ENCODE measurements at places on chromosomes 7 and 10.

DNA sequence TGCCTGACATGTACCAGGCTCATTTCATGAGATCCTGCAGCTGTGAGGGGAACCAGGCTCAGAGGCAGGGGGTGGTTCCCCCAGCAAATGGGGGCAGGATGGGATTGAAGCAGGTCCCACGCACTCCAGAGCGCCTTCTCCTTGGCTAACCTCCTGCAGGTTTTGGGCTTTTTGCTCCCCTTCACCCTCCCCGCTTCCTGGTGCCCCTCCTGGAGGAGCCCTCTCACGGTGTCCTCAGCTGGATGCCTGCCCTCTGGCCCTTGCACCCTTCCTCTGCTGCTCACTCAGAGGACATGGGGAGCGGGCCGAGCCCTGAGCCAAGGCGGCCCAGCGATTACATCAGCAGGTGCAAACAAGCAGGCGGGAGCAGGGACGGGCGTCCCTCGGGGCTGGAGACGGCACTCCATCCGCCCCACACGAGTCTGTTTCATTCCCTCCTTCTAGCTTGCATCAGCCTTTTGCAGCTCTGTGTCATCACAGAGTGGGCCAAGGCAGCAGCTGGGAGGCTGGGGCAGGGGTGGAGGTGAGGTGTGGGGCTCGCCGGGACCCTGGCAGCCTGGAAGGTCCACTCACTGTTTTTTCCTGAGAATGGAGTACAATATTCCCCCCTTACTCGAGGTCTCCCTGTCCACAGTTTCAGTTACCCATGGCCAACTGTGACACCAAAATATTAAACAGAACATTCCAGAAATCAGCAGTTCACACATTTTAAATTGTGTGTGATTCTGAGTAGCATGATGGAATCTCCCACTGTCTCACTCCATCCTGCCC is 52.7 kb upstream of the SLC29A3 start:
- DNase-seq, result no peak

DNA sequence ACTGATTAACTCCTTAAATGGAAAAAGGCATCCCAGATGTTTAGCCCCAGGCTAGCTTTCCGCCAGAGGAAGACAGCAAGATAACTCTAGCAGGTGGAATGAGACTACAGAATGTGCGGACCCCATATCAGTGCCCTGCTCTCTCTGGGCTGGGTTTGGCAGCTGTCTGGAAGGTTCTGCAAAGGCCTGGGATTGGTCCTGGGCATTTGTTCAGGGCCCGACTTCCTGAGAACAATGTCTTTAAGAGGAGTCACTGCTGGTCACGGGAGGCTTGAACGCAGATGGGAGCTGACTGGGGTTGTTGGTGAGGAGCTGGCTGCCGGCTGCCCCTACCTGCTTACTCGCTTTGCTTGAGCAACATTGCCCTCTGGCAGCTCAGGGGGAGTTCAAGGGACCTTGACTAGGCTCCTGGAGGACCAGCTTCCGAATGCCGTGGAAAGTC is 130.6 kb upstream of the BTBD16 start:
- no peak for DNase-seq

DNA sequence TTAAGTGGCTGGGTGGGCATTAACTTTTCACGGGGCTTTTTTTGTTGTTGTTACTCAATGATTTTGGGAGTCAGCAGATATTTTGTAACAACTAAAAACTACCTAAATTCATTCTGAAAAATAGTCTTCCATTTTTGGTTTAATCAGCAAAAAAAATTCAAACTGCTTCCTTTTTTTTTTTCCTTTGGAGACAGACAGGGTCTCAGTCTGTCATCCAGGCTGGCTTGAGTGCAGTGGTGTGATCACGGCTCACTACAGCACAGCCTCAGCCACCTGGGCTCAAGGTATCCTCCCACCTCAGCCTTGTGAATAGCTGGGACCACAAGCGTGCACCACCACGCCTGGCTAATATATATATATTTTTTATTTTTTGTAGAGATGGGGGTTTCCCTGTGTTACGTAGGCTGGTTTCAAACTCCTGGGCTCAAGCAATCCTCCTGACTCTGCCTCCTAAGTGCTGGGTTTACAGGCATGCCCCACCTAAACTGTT is 36.5 kb downstream of the SKIDA1 start:
- no peak for DNase-seq

DNA sequence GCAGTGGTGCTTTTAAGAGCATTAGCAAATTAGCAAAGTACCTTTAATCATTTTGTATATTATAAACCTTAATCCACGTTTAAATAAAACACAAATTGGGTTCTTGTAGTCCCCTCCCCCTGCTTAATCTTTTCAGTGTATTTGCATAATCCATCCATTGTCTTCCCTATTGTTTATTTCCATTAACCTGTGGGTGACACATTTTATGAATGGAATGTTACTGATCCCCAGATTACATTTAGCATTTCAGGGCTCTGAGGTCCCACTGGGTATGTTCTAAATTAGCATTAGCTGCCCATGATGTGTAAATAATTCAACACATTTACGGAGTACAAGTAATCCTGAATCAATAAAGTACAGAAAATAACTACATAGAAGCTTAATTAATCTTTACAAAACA is 138.4 kb upstream of the FEZF1 start:
- DNase-seq, result no peak

GRCh38 chr10:131676046-131676799 is 224.6 kb upstream of the PPP2R2D start:
- DNase-seq, result no peak

GRCh38 chr10:42933448-42934340 is 143.2 kb upstream of the RET start:
- no peak for DNase-seq

DNA sequence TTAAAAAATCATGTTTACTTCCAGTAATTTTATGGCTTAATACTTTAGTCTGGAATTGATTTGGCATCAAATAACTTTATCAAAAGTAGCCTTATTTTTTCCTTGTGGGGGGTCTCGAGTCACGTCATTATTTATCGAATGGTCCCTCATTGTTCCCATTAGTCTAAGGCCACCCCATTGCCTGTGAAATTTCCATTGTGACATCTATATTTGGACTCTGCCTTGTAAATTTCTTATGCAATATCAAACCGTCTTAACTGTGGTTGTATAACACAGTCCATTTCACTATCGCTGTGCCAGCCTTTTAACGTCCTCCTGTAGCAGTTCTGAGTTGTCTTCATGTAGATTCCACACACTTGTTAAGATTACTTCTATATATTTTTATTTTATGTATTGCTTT is 103.9 kb upstream of the RET start:
- no peak for DNase-seq

- no peak for DNase-seq
These were observed 37.3 kb downstream of the RTKN2 start for GRCh38 chr10:62231371-62231770.
